ENCODE measurements at places on chromosomes 13 and 19.
A peak's percentile ranks its signal among the peaks of the same experiment; 100 is the strongest.

GRCh38 chr19:2578391-2578890, 102.5 kb downstream of the GADD45B start:
- peaks cover 10% of the 10 kb centered on the region for H3K4me1 ChIP-seq
- H3K36me3 ChIP-seq = no peaks in the 10 kb centered on the region
- DNase-seq = no peak
- H3K4me3 ChIP-seq = no peak overlapping the region
- H3K27ac ChIP-seq = no peak overlapping the region

- H3K4me3 ChIP-seq = no peak overlapping the region
- H3K36me3 ChIP-seq = no peaks in the 10 kb centered on the region
- no peaks in the 10 kb centered on the region for H3K27me3 ChIP-seq
- DNase-seq = no peak
- no peak overlapping the region for H3K27ac ChIP-seq
Observed at GRCh38 chr13:50156561-50157127, 141.4 kb downstream of the KCNRG start.

DNA sequence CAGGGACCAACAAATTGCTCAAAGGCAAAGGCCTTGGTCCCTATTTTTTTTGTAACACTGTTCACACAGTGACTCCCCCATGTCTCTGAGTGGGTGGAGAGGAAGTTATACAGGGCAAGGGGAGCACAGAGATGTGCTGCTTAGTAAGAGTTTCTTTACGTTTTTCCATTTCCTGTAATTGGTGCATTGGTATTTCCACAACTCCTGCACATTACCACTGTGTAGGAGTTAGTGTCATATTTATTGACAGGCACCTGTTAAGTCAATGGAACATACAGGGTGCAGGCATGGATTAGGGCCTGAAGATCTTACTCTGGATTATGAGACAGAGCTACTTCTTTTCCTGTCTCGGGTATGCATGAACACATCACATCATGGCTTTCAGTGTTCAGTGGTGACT, 45.2 kb downstream of the SOX21 start:
- no peak for DNase-seq
- no peaks in the 10 kb centered on the region for H3K4me1 ChIP-seq
- no peaks in the 10 kb centered on the region for H3K27me3 ChIP-seq

GRCh38 chr19:17938092-17938845, 5.5 kb downstream of the CCDC124 start:
- peaks cover 5% of the 10 kb centered on the region for H3K36me3 ChIP-seq
- H3K4me1 ChIP-seq = peaks cover 6% of the 10 kb centered on the region
- peak; percentile 75 for DNase-seq
- H3K27me3 ChIP-seq = no peaks in the 10 kb centered on the region
- H3K4me3 ChIP-seq = no peak overlapping the region

- H3K27me3 ChIP-seq = no peaks in the 10 kb centered on the region
- H3K4me1 ChIP-seq = no peaks in the 10 kb centered on the region
- H3K36me3 ChIP-seq = no peaks in the 10 kb centered on the region
- no peak for DNase-seq
Observed at GRCh38 chr19:42961119-42961518, 24.1 kb upstream of the PSG7 start.

- no peaks in the 10 kb centered on the region for H3K4me1 ChIP-seq
- H3K4me3 ChIP-seq = no peak overlapping the region
- no peaks in the 10 kb centered on the region for H3K36me3 ChIP-seq
- DNase-seq = peak; percentile 8
Observed at GRCh38 chr19:40523322-40524047, 53.2 kb upstream of the SHKBP1 start.

DNA sequence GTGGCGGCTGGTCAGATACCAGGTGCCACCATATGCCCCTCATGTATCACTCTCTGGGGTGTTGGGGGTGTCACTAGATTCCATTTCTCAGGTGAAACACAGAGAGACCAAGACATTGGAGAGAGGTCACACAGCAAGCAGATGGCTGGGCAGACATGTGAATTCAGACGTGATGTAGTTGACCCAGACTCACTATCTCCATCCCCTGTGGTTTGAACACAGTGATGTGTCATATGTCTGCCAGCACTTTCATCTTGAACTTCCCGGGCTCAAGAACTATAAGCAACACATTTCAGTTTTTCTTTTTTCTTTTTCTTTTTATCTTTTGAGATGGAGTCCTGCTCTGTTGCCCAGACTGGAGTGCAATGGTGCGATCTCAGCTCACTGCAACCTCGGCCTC, 16.1 kb upstream of the UPF1 start:
- no peaks in the 10 kb centered on the region for H3K27me3 ChIP-seq
- no peaks in the 10 kb centered on the region for H3K36me3 ChIP-seq
- H3K27ac ChIP-seq = no peak overlapping the region
- DNase-seq = no peak

GRCh38 chr19:12757544-12758274, 6.1 kb downstream of the BEST2 start:
- no peaks in the 10 kb centered on the region for H3K36me3 ChIP-seq
- peaks cover 5% of the 10 kb centered on the region for H3K4me1 ChIP-seq
- H3K27me3 ChIP-seq = peaks cover 4% of the 10 kb centered on the region
- peak overlapping the region; percentile 11 for H3K4me3 ChIP-seq
- DNase-seq = peak; percentile 34

- no peaks in the 10 kb centered on the region for H3K4me1 ChIP-seq
- H3K36me3 ChIP-seq = no peaks in the 10 kb centered on the region
- no peak overlapping the region for H3K27ac ChIP-seq
- H3K4me3 ChIP-seq = no peak overlapping the region
Observed at GRCh38 chr13:49084961-49085360, 109.2 kb downstream of the FNDC3A start.

DNA sequence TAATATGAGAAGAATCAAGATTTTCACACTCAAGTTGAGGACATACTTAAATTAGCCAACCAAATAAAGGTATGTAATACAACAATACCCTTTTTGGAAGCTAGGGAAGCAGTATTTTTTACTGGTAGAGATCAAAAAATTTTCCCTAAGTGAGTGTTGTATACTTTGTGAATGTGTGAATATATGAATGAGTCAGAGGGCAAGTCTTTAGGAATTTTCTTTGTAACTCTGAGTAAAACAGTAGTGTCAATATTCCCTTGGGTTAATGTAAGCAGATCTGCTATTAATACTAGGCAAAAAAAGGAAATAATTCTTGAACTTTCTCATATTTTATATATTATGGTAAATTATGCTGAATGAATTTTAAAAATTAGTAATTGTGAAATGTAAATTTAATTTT, 1161.8 kb upstream of the MIR17HG start:
- H3K4me1 ChIP-seq = no peaks in the 10 kb centered on the region
- no peak overlapping the region for H3K27ac ChIP-seq
- H3K4me3 ChIP-seq = no peak overlapping the region
- DNase-seq = no peak
- H3K36me3 ChIP-seq = no peaks in the 10 kb centered on the region

DNA sequence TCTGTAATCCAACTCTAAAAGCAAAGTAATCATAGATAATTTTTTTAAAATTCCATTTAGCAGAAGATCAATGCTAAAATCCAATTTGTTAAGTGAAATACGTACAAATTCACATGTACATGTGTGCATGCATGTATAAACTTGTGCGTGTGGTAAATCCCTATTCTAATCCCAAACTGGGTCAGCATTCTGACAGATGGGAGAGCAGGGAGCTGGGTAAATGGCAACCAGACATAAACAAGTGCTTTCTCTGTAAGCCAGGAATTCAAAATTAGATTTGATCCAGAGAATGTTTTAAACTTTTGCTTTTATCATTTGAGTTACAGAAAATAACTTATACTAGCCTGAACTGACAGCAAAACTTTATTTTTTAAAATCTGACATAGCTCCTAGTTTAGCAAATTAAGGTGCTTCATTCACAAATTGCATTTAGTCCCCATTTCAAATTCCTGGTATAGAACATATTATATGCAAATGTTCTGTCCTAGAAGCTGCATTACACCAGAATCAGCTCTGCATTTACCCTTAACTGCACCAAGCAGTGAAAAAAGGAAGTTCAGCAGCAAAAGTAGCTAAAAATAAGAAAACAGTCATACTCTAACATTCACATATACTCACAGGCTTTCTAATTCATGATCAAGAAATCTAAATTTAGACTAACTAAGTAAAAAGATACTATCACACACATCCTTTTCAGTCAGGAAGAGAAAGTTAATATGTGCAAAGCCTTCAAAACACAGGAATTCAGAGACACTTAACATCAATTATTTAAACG, 32.6 kb downstream of the UBL3 start:
- no peak overlapping the region for H3K4me3 ChIP-seq
- H3K4me1 ChIP-seq = peaks cover 10% of the 10 kb centered on the region
- no peak for DNase-seq
- no peaks in the 10 kb centered on the region for H3K27me3 ChIP-seq

DNA sequence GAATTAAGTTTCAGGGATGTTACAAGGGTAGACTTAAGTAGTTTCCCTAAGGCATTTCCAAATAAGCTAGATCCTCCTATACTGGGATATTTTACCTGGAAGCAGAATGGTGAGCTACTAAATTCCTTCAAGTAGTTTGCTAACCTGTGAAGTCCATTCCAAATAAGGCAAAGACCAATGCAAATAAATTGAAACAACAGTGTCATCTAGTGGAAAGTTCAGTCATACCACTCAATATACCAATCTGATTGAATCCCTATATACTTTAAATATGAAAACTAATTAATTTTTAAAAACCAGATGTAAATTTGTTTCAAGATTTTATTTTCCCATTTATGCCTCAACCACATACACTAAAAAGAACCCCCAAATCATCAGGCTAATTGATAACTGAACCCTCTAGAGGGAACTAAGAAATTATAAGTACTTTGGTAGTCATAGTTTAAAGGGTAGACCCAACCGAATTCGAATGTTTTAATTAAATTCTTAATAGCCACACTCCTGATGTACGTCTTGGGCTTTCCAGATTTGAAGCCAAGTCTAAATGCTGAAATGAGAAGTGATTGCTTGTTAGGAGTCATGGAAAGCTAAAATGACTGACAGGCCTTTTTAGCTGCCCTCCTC, 223.7 kb downstream of the TBC1D4 start:
- no peaks in the 10 kb centered on the region for H3K4me1 ChIP-seq
- no peak for DNase-seq
- no peak overlapping the region for H3K27ac ChIP-seq
- no peak overlapping the region for H3K4me3 ChIP-seq
- no peaks in the 10 kb centered on the region for H3K27me3 ChIP-seq

- H3K27ac ChIP-seq = no peak overlapping the region
- no peaks in the 10 kb centered on the region for H3K36me3 ChIP-seq
- no peaks in the 10 kb centered on the region for H3K4me1 ChIP-seq
- H3K4me3 ChIP-seq = no peak overlapping the region
- H3K27me3 ChIP-seq = no peaks in the 10 kb centered on the region
Observed at GRCh38 chr19:33767898-33768413, 28.7 kb upstream of the KCTD15 start.

- H3K4me3 ChIP-seq = peak overlapping the region; percentile 76
- peaks cover 9% of the 10 kb centered on the region for H3K36me3 ChIP-seq
- H3K27me3 ChIP-seq = no peaks in the 10 kb centered on the region
- peak overlapping the region; percentile 99 for H3K27ac ChIP-seq
Observed at GRCh38 chr19:43755256-43755801, 567 bp upstream of the SMG9 start.

DNA sequence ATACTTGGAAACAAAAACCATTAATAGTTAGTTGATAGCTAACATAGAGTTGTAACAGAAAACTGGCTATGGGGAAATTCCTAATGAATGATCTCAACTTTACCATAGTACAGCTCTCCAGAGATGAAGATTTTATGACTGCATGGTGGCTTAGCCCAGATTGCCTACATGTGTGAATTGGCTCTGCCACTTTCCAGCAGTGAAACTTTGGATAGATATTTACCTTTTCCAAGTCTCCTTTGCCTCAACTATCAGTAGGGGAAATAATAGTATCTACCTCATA, 161.1 kb downstream of the LACC1 start:
- H3K36me3 ChIP-seq = no peaks in the 10 kb centered on the region
- no peaks in the 10 kb centered on the region for H3K4me1 ChIP-seq
- no peak for DNase-seq
- H3K27ac ChIP-seq = no peak overlapping the region
- H3K4me3 ChIP-seq = no peak overlapping the region
- no peaks in the 10 kb centered on the region for H3K27me3 ChIP-seq

GRCh38 chr19:48470856-48471255, 1.7 kb downstream of the CYTH2 start:
- H3K36me3 ChIP-seq = peaks cover 52% of the 10 kb centered on the region
- H3K27me3 ChIP-seq = no peaks in the 10 kb centered on the region
- H3K4me1 ChIP-seq = peaks cover 13% of the 10 kb centered on the region
- H3K27ac ChIP-seq = no peak overlapping the region
- no peak overlapping the region for H3K4me3 ChIP-seq

GRCh38 chr19:3707868-3708206, 347 bp upstream of the TJP3 start:
- H3K4me1 ChIP-seq = no peaks in the 10 kb centered on the region
- no peaks in the 10 kb centered on the region for H3K27me3 ChIP-seq
- H3K36me3 ChIP-seq = no peaks in the 10 kb centered on the region
- no peak overlapping the region for H3K27ac ChIP-seq

GRCh38 chr19:32224371-32225244, 120.8 kb upstream of the ZNF507 start:
- no peaks in the 10 kb centered on the region for H3K36me3 ChIP-seq
- H3K27ac ChIP-seq = no peak overlapping the region
- H3K4me1 ChIP-seq = peaks cover 10% of the 10 kb centered on the region
- H3K4me3 ChIP-seq = peak overlapping the region; percentile 40

DNA sequence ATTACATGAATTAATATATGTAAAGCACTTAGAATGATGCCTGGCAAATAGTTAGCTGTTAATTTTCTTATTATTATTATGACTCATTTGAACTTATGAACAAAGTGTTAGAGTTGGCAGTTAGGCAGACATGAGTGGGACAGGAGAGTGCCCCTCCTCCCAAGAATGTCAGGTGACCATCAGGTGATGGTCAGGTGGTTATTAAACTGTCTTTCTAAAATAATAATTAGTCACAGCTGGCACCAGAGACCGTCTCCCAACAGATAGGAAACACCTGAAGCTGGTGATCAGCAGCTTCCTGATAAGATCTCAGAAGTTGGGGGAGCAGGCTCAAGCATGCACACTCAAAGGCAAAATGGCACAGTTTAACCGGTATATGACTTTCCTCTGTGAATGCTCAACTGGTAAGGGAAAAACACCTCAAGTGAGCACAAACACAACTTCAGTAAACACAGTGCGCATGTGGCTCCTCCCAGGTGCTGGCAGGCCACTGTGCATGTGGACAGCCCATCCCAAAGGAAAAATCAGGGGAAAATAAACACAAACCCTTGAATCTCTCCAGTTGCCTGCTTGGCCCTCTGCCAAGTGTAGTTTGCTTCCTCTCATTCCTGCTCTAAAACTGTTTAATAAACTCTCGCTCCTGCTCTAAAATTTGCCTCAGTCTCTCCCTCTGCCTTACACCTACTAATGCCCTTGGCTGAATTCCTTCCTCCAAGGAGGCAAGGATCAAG, 54.0 kb downstream of the FLT1 start:
- H3K4me1 ChIP-seq = no peaks in the 10 kb centered on the region
- H3K4me3 ChIP-seq = no peak overlapping the region
- no peaks in the 10 kb centered on the region for H3K36me3 ChIP-seq
- no peak for DNase-seq

DNA sequence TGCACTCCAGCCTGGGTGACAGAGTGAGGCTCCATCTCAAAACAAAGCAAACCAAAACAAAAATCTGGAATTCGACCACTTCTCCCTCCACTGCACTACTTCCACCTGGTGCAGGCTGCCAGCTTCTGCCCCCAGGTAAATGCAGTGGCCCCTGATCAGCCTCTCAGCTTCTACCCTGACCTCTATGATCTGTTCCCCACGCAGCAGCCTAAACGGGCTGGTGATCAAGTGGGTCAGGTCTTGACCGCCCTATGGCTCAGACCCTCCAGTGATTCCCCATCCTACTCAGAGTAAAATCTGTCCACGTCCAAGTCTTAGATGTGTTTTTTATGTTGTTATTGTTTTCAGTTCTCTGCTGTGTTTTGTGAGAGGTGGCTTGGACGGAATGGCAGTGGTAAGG, 163.9 kb downstream of the KCTD15 start:
- H3K4me1 ChIP-seq = no peaks in the 10 kb centered on the region
- no peak overlapping the region for H3K4me3 ChIP-seq
- no peak overlapping the region for H3K27ac ChIP-seq
- no peaks in the 10 kb centered on the region for H3K36me3 ChIP-seq
- no peak for DNase-seq
